ENCODE measurements at places on chromosomes 11 and 22.

GRCh38 chr22:19231986-19232385 lies 53.5 kb upstream of the SLC25A1 start:
- no peak for DNase-seq

DNA sequence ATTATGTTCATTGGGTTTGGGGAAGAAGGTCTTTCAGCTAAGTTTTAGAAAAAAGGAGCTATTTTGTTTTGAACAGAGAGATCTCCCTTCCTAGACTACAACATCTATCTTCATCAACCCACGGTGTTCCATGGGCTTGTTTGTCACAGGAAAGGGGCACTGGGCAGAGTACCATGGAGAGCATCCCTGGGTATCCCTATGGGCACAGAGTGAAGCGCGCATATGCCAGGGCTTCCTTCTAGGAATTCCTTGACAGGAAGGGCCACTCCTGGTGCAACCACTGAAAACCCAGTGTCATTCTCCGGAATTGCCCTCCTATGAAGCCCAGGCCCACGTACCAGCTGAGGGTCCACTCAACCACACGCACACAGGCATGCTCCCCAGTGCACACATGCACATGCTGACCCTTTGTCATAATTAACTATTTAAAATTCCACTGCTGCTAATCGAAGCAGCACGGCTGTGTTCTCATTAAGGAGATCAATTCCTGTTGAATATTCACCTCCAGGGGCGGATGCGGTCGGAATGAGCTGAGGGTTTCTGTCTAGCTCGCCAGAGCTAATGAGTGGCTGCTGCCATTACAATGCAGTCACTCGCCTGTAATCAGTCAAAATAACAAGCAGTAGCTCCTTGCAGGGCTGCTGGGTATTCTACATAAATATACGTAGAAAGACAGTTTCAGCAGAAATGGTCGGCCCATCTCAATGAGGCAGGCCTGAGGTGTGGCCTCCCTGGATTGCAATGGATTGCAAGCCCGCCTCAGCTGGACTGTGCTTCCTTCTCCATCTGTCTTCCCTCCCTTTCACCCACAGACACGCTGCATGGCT lies 512.5 kb downstream of the OPCML start:
- no peak for DNase-seq

DNA sequence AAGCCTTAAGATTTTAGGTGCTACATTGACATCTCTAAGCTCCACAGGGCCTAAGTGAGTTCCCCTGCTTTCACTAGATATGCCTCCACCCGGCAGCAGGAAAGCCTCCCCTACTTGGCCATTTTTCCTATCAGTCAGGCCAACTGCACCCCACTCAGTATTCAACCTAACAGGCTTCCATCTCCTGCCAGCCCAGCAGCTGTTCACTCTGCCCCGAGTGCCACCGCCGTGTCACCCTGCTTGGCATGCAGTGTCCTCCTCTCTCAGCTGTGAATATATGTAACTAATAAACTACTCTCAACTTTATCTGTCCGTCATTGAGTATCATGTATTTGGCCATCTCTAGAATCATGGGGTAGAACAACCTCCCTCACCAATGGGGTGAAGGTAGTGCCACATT lies 9.0 kb upstream of the OR6M1 start:
- DNase-seq = no peak

DNA sequence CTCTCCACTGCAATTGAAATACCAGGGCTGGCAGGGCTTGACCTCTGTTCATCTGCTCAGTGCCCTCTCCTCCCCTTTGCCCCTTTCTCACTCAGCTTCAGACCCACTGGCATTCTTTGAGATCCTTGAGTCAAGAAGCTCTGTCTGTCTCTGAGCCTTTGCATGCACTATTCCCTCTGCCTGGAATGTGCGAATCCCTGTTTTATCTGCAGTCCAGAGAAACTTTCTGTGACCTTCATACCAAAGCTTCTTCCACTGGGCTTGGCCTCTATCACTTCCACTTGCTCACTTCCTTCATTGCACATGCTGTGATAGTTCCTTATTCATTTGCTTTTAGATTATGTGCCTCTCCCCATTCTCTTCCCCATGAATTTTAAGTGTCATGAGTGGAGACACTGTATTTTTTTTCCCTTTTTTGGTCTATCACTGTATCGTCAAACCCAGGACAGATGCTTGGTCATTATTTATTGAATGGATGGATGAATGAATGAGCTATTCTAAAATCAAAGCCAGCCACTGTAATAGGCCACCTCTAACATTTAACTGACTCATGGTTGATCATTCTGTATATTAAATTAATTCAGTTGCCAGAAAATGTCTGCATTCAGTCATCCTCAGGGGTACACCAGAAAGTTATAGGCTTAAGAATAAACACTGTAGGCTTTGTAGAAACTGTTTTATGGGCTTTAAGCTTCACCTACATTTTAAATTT lies 88.7 kb upstream of the TIMP3 start:
- no peak for DNase-seq

DNA sequence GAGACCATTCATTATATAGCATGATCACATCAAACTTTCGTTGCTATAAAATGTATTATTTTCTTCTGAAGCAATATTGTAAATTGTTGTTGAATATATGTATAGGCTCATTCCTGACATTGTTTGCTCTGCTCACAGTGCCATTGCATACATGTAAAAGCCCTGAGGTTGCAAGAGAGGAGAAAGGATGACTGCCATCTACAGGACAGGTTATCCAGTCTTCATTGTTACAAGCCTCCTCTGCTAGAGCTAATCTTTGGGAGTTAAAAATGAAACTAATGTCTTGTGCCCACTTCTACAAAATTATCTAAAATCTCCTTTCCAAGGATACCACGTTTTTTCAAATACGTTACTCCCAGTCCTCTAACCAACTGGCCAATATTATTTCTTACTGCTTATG lies 16.4 kb upstream of the OR5AL1 start:
- DNase-seq = no peak

- DNase-seq = peak; percentile 45
Measured at GRCh38 chr11:119108146-119108856, 1.2 kb downstream of the C2CD2L start.

GRCh38 chr11:64739871-64740270 lies 4.1 kb downstream of the RASGRP2 start:
- DNase-seq = no peak

- DNase-seq = no peak
Measured at GRCh38 chr22:26082866-26083265, 86.4 kb upstream of the SEZ6L start.

- no peak for DNase-seq
Measured at GRCh38 chr11:107770551-107770951, 58.7 kb upstream of the SLN start.

DNA sequence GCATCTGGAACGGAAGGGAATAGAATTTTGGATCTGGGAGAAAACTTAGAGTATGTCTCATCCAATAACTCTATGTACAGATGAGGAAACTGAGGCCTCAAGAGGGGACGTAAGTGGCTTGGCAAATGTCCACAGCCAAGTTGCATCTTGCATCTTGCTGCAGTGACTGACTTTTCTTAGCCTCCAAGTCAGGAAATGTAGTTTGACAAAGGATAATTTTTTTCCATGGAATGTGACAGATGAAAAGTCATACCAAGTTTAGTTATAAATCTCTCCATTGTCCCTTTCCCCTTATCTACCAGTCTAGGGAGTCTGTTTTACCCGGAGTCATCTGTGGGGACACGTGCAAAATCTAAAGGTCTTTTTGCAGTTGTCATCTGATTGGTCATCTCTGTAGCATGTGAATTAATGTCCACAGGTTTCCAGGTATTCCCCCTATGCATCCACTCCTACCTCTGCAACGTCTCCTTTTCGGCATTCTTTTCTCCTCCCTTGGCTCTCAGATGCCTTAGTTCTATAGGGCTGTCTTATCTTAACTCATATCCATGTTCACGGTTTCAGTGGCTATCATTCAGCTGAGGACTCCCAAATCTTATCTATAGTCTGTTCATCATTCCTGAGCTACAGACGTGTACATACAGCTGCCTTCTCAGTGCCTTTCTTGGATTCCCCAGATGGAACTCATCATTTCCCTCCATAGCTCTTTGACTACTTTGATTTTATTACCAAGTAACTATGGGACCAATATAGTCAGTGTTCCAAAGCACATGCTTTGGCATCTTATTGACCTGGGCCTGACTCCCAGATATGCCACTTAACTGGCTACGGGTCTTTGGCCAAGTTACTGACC lies 139.5 kb upstream of the TIMP3 start:
- DNase-seq = no peak

GRCh38 chr22:20389288-20389687 lies 4.7 kb upstream of the ZNF74 start:
- DNase-seq = no peak
